ENCODE measurements at places on chromosomes 16 and 17.

- DNase-seq = no peak
These were observed 29.7 kb upstream of the WSB1 start for GRCh38 chr17:27264068-27264812.

GRCh38 chr16:22369221-22369811 is 5.1 kb downstream of the CDR2 start:
- DNase-seq = peak; percentile 36

GRCh38 chr17:82884970-82885353 is 45.1 kb upstream of the ZNF750 start:
- no peak for DNase-seq

DNA sequence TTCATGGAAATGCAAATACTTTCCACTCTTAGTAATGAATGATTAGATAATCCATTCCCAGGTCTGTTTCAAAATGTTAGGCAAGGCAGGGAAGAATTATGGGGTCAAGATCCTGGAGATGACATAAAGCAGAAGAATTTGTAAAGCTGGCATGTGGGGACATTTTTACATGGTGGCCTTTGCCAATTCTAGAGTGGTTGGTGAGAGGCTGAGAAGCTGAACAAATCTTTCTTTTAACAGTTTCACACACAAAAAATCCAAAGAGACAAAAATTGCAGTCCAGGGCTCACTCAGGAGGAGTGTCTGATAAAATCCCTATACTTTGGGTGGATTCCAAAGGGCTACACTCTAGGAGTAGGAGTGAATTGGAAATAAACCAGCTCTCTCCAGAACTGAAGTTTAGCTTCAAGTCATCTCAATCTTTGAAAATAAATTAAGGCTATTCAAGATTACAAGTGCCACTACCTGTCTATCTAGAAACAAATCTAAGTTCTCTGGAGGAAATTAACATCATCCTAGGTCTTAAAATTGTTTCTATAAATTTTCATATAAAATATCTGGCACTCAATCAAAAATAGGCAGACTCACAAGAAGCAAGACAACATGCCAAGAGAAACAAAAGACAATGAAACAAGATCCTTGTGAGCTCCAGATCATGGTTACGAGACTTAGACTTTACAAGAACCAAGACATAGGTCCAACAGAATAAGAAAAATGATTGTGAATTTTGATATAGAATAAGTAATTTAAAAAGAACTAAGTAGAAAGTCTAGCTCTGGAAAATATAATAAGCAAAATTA is 113.0 kb upstream of the AXIN2 start:
- DNase-seq = no peak

- DNase-seq = no peak
These were observed 361.6 kb downstream of the GRIN2A start for GRCh38 chr16:9820476-9821246.

DNA sequence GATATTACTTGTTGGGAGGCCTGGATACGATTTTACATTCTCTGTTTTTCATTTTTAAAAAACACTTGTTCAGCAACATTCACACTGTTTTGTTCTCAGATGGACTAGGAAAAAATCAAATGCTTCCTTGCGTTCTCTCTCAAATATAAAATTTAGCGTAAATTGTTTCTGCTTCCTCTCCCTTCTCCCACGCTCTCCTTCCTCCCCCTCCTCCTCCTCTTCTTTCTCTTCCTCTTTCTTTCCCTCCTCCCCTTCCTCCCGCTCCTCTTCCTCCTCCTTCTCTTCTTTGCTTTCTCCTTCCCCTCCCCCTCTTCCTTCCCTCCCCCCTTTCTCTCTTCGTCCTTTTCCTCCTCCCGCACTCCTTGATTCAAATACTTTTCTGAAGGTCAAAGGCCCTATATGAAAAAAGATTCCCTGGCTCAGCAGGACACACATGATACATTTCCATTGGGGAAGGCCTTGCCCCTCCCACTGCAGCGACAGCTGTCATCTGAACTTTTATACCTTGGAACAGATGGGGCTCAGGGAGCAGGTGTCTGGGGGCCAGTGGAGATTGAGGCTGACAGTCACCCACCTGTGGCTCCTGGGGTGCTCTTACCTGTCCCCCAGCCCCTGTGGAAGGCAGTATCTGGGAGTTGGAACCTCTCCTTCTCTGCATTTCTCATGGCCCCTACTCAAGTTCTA is 99.4 kb upstream of the SDK2 start:
- no peak for DNase-seq

GRCh38 chr17:61312406-61313295 is 87.0 kb upstream of the TBX2 start:
- DNase-seq = no peak

- no peak for DNase-seq
These were observed 10.7 kb downstream of the XYLT1 start for GRCh38 chr16:17459903-17460521.

DNA sequence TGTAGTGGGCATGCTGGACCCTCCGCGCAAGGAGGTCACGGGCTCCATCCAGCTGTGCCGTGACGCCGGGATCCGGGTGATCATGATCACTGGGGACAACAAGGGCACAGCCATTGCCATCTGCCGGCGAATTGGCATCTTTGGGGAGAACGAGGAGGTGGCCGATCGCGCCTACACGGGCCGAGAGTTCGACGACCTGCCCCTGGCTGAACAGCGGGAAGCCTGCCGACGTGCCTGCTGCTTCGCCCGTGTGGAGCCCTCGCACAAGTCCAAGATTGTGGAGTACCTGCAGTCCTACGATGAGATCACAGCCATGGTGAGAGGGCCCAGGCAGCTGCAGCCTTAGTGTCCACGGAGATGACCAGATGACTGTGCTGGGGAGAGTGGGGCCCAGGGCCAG is 22.3 kb downstream of the ATP2A1 start:
- DNase-seq = no peak

DNA sequence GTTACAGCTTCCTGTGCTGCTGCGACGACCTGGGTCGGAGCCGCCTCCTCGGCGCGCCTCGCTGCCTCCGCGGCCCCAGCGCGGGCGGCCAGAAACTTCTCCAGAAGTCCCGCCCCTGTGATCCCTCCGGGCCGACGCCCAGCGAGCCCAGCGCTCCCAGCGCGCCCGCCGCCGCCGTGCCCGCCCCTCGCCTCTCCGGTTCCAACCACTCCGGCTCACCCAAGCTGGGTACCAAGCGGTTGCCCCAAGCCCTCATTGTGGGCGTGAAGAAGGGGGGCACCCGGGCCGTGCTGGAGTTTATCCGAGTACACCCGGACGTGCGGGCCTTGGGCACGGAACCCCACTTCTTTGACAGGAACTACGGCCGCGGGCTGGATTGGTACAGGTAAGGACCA is 746 bp downstream of the HS3ST2 start:
- DNase-seq = no peak

DNA sequence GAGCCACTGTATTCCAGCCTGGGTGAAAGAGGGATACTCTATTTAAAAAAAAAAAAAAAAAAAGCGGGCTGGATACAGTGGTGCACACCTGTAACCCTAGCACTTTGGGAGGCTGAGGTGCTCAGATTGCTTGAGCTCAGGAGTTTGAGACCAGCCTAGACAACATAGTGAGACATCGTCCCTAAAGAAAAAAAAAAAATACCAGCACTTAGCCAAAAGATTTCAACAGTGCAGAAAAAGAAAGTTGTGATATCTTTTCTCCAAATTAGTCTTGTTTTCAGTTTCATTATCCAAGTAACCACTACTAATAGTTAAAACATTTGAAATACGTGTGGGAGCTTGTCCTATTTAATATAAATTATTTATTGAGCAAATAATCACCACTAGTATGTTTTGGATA is 48.7 kb downstream of the TENT4B start:
- DNase-seq = no peak

- DNase-seq = no peak
These were observed 14.3 kb downstream of the SGCA start for GRCh38 chr17:50180111-50180510.

DNA sequence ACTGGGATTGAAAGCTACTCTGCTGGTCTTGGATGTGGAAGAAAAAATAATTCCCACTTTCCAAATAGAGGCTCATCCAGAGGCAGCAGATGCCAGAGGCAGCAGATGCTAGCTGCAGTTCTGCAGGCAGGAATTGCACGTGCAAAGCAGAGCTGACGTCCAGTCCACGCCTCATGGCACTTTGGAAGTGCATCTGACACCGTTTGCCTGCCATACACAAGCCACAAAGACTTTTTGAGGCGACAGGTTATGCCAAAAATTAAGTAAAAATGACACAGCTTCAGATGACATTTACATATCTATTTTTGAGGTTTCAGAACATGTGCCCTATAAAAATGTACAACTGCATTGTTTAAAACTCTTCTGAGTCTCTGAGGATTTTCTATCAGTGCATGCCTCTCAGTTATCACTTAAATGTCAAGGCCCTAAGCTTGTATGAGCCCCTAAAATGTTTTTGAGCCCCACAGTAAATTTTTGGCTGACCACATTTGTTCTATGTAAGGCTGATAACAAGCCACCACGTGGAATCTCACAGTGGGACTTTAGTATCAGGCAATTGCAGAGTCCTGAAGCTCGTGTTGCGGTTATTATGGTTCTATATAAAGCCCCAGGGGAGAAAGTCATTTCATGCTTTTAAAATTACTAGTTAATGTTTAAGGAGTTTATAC is 239.2 kb downstream of the PRKCA start:
- no peak for DNase-seq

GRCh38 chr17:38550661-38551060 is 55.1 kb downstream of the SRCIN1 start:
- no peak for DNase-seq

- DNase-seq = no peak
These were observed 60.2 kb upstream of the ARHGAP44 start for GRCh38 chr17:12729086-12729485.

DNA sequence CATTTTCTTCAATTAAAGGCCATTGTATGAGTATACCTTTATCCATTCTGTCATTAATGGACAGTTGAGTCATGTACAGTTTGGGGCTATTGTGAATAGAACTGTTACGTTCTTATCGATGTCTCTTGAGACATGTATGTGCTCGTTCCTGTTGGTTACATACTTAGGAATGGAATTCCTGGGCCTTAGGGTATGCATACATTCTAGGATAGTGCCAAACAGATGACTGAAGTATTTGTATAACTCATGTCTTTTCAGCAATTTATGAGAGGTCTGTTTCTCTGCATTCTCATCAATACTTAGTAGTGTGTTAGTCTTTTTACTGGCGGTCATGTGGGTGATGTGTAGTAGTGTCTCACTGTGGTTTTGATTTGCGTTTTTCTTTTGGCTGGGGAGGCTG is 81.2 kb downstream of the USP22 start:
- no peak for DNase-seq
